Caco-2 (cell line): ENCODE measurements at places on chromosomes 2 and 18. TPM values are rescaled to one million over a fixed set of nuclear protein-coding genes. Genes with fewer than 3 reads are reported as not detected.

CCDC74B gene
- total RNA-seq, result 1.2 and 1.6 TPM in 2 replicates

FSHR gene
- total RNA-seq, result 0.41 and 1.0 TPM in 2 replicates

GRCh38 chr2:185628985-185629384, 109.6 kb upstream of the FSIP2 start:
- peak; percentile 32 for DNase-seq

DNA sequence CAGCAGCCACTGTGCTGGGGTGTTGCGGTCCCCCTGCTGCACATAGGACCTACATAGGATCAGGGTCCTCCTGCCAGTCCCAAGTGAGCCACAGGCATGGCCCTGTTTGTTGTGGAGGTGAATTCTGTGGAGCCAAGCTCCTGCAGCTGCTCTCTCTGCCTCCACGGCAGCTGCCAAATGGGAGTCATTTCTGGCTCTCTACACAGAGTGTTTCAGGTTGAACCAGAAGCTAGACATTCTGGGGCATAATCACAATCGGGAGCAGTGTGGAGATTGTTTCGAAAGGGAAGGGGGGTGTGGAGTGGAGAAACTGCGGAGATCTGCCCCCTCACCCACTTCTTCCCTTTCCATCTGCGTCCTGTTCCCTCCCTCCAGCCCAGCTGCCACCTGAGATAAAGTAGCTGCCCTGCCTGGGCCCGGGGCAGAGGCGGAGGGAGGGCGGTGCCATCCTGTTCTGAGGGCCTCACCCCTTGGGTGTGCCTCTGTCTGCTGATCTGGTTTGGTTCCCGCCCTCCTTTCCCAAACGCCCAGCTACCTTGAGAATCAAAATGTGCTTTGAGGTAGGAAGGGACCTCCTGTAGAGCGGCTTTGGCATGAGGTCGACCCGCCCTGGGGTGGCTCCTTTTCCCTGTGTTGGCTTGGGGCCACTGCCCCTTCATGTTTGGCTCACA, 139.4 kb downstream of the WDSUB1 start:
- no peak for DNase-seq

DNA sequence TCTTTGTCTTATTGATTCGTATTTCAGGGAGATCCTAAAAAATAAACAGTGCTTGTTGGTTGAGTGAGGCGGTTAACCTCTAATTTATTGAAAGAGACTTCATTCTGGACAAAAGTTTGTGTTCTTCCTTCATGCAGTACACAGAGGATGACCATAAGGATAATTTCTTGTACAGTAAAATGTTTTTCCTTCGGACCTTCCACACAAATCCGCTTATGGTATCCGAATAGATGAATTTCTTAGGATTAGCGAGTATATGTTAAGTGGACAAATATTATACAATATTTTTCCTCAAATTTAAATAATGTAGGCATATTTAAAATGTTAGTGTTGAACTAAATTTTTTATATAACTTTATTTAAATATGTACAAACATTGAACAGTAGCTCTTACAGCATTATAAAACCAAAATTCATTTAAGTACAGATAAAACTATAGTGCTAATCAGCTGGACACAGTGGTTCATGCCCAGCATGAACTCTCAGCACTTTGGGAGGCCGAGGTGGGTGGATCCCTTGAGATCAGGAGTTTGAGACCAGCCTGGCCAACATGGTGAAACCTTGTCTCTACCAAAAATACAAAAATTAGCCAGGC, 84.4 kb downstream of the LPIN1 start:
- no peak for DNase-seq

GRCh38 chr2:113117541-113118262, 9.7 kb upstream of the IL1RN start:
- DNase-seq, result no peak

DNA sequence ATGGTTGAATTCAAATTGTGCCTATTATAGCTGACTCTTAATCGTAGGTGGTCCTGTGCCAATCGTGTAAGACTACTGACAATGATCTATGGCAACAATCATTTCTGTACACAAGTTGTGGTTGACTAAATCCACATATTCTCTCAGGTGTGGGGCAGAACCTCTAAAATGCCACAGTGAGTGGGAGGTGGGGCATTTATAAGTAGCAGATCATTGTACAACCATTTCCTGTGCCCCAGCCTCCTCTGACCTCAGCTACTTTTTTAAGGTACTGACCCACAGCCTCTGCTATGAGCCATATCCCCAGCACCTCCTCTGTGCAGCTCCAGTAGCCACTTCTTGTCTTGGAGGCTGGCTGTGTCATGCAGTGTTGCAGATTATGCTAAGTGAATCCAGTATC, 48.6 kb upstream of the RAPH1 start:
- DNase-seq, result no peak

DNA sequence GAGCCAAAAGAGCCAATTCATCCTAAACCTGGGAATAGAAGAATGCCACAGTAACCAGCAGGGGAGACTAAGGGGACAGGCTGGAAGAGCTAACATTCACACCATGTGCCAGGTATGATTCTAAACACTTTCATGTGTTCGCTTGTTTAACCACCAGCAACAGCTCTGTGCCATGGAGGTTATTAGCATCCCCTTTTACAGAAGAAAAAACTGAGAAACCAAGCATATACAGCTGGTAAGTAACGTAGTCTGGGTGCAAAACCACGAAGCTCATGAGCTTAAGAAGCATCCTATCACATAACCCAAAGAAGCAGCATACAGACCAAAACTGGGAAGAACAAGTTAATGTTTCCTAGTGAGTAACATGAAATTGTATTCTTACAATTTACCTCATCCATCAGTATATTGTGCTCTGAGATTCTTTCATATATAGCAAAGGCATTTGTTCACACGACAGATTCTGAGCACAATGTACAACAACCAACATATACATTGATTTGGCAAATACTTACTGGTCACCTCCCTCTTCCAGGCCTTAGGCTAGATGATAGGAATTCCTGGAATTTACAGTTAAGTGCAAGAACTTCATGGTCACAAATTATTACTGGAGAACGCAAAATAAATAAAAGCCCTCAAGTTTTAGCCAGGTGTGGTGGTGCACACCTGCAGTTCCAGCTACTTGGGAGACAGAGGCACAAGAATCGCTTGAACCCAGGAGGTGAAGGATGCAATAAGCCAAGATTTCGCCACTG, 36.5 kb upstream of the HNRNPA3 start:
- DNase-seq, result no peak

GRCh38 chr2:128603411-128603924, 284.8 kb upstream of the HS6ST1 start:
- DNase-seq, result peak; percentile 25
